SW 1271 (cell line): ENCODE measurements at places on chromosomes 11 and 22.
A peak's percentile ranks its signal among the peaks of the same experiment; 100 is the strongest.

DNA sequence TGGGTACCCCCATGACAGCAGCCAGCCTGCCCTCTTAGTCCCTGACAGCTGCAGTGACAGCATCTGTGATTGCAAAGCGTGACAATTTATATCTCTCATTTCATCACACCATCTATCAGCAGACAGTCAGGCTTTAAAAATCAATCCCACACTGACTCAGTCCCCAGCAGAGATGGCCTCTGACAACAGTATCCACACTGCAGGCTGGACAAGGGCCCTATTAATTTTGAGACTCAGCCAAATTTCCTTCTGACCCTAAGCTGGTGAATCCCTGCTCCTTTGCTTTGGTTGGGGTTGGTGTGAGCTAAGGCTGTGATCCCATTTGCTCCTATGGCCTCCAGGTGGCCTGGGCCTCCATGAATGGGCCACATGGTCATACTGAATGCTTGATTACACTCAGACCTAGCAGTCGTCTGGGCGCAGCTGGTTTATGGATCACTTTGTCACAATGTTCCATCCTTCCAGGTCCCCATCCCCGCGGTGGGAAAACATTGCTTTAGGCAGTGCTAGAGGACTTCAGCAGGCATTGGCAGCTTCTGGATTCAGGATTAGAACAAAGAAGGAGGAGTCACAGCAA is 68.2 kb upstream of the B3GAT1 start:
- no peak for DNase-seq

DNA sequence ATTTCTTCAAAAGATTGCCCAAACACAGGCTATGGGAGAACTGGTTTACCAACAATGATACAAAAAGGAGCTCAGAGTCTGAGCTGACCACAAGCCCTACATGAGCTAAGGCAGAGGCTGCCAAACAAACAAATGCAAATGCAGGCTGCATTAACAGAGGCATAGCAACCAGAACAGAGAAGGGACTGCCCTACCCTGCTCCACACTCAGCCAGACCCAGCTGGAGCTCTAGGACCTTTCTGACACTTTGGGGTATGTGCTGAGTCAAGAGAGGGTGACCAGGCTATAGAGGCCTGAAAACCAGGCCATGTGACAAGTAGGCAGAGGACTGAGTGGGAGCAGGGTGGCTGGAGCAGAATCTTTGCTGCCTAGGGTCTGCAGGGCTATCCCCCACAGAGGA is 17.8 kb upstream of the P2RY2 start:
- no peak for DNase-seq

DNA sequence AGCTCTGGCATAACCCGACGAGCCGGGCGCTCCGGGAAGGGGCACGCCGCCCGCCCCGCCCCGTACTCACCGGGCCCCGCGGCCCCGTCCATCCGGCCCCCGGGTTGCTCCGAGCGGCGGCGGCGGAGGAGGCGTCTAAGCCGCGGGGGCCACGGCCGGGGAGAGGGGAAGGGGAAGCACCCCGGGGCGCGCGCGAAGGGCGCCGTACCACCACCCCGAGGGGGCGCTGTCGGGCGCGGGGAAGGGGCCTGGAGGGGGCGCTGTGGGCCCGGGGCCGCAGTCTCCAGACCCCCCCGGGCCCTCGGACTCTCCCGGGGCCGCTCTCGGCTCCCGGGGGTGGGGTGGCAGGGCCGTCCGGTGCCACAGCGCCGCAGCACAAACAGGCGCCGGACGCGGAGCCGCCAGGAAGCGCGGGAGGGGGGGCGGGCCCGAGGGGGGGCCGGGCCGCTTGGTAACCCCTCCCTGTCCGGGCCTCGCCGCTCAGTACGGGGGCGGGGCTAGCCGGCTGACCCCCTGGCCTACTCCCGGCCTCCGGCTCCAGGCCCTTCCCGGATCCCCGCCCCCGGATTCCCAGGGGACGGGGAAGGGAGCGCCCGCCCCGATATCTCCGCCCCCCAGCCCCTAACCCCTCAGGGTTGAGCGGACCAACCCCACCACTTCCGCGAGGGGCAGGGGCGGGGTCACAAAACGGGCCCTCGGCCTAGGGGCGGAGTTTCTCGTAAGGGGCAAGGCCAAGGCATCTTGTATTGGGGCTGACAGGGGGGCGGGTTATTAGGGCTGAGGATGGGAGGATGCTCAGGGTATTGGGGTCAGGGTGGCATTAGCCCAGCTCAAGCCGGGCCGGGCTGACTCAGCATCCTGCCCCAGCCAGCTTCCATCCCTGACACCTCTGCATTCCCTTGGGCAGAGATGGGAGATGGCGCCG is at the start of the genes EML3 and ROM1:
EML3 (minus strand) TSS at position 410 of the 925 bp plus-strand sequence; CDS start at position 92, 318 bp downstream.
ROM1 (plus strand) TSS at position 892 of the 925 bp plus-strand sequence; CDS start at position 917, 25 bp downstream.
- peak; percentile 69 for DNase-seq

GRCh38 chr11:8056810-8057463 is 24.1 kb upstream of the TUB start:
- no peak for DNase-seq

GRCh38 chr22:33823552-33823951 is 96.7 kb downstream of the LARGE1 start:
- no peak for DNase-seq

DNA sequence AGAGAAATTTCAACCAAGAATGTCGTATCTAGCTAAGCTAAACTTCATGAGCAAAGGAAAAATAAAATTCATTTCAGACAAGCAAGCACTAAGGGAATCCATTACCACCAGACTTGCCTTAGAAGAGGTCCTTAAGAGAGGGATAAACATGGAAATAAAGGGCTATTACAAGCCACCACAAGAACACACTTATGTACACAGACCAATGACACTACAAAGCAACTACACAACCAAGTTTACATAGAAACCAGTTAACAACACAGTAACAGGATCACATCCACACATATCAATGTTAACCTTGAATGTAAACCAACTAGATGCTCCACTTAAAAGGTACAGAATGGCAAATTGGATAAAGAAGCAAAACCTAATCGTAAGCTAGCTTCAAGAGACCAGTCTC is 38.0 kb downstream of the TMEM123 start:
- DNase-seq = no peak
